ENCODE measurements at places on chromosomes 12 and 14. TPM values are rescaled to one million over a fixed set of nuclear protein-coding genes. Genes with fewer than 3 reads are reported as not detected.

The RPS6KL1 gene
- 2.9 TPM for total RNA-seq

The DEPDC4 gene
- 0.38 TPM for total RNA-seq

- DNase-seq = no peak
- H3K4me3 ChIP-seq = no peak overlapping the region
- H3K36me3 ChIP-seq = no peaks in the 10 kb centered on the region
- no peaks in the 10 kb centered on the region for H3K27me3 ChIP-seq
Measured at GRCh38 chr12:52964556-52965336, 15.8 kb downstream of the KRT18 start.

GRCh38 chr12:72547573-72547972, 275.4 kb downstream of the TRHDE start:
- no peaks in the 10 kb centered on the region for H3K36me3 ChIP-seq
- DNase-seq = no peak
- no peak overlapping the region for H3K4me3 ChIP-seq

GRCh38 chr14:59028476-59029202, 159.8 kb upstream of the DAAM1 start:
- no peak overlapping the region for H3K4me3 ChIP-seq
- DNase-seq = no peak
- no peaks in the 10 kb centered on the region for H3K27me3 ChIP-seq
- H3K36me3 ChIP-seq = no peaks in the 10 kb centered on the region
- H3K27ac ChIP-seq = no peak overlapping the region

The SLC25A47 gene
- total RNA-seq = not detected

All from CD4-positive, alpha-beta memory T cell (primary cell).